NCI-H2081 (cell line): ENCODE measurements at places on chromosomes 1 and 21.

- peak; percentile 99 for DNase-seq
Measured at GRCh38 chr1:41380979-41381691, 19.9 kb downstream of the FOXO6 start.

GRCh38 chr1:168321945-168322344, 41.3 kb downstream of the TBX19 start:
- DNase-seq: peak; percentile 16

- no peak for DNase-seq
Measured at GRCh38 chr1:230394134-230394533, 32.0 kb downstream of the PGBD5 start.

- DNase-seq: no peak
Measured at GRCh38 chr1:22953740-22954141, 18.9 kb downstream of the LACTBL1 start.

GRCh38 chr1:164969253-164969652, 387.3 kb downstream of the LMX1A start:
- DNase-seq: no peak

DNA sequence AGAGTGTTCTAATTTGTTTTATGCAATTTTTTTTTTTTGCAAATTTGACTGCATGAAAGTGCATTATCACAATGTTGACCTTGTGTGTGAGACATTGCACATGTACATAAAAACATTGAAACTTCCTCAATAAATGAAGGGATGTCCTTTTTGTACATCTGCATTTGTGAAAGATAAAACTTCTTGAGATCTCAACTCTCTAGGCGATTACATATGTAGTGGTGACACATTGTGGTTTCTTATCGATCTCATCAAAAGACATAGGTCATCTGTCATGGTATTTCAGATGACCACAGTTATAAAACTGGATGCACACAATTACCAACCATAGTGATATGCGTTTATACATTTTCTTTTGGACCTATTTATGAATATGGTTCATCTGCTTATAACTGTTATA, 35.6 kb upstream of the C21orf91 start:
- DNase-seq: no peak

DNA sequence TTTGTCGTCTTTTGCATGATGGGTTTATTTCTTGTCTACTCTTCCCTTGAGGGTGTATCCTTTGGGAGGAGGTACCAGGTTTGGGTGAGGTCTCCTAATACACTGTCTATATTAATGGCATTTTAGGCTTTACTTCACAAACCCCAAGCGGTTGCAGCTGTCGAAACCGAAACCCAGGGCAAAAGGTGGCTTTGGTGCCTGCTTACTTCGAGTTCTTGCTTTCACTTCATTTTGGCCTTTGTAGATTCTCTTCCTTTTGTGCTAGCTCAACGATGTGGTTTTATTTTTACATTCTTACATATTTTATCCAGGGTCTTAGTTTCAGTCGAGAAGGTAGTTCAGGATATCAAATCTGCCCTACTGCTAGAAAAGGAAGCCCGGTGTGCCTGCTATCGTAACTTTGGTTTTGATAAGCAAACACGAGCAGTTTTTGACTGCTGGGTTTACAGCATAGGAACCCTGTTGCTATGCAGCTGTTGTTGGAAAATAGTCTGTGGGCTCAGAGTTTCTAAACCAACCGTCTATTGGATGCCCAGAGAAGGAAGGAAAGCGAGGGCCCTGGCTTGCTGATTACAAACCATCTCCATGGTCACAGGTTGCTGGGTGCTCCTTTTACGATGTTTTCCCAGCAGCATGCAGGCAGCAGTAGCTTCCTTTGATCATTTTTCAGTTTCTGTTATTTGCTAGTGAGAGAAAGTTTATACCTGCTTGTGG, 9.8 kb upstream of the TSPAN2 start:
- peak; percentile 34 for DNase-seq

GRCh38 chr1:82565146-82565545, 764.4 kb downstream of the ADGRL2 start:
- no peak for DNase-seq

GRCh38 chr1:182802006-182802803, 12.6 kb downstream of the NPL start:
- no peak for DNase-seq

DNA sequence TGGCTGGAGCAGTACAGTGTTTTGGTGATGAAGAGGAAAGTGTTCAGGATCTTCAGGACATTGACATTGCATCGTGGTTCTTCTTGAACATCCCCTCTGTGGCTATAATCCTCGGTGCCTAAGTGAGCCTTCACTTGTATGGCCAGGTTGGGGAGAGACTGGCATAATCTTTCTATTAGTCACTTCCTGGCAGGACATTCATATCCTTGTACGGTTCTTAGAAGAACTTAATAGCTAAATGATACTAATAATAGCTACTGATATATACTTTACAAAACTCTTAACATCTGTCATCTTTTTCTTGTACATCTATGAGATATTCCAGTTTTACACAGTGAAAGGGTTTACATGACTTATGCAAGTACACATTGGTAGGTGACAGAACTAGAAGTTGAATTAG, 35.8 kb downstream of the CELF3 start:
- DNase-seq: no peak

DNA sequence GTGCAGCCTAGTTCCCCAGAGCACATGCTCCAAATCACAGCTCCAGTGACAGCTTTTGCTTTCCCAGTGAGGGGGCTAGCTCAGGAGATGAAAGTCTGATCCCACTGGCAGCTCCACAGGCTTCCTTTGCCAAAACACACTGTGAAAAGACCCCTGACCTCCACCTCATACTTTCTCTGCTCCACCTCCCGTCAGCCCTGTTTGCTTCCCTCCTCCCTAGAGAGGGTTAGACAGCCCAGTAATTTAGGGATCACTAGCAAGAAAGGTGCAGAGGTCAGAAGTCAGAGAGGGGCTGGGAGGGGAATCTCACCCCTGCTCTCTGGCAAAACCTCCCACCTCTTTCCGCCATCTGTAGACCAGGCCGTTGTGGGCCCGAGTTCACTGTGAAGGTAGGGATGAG, 62.8 kb downstream of the PLXNA2 start:
- no peak for DNase-seq

DNA sequence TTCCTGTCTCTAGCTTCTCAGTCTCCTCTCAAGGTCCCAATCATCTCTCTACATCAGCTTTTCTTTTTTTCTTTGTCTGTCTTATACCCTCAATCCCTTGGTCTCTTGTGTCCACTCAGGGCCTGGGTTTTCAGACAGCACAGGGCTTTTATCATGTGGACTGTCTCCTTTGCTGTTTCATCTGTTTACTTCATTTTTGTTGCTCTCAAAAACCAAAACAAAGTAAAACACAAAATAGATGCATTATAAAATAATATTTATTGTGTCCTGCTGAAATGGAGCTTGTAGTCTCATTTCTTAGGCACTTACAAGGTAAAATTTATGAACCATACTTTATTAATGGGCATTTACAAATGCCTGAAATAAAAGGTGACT, 17.8 kb upstream of the SLAMF6 start:
- no peak for DNase-seq

- DNase-seq: no peak
Measured at GRCh38 chr1:92446546-92446945, 40.2 kb downstream of the GFI1 start.

DNA sequence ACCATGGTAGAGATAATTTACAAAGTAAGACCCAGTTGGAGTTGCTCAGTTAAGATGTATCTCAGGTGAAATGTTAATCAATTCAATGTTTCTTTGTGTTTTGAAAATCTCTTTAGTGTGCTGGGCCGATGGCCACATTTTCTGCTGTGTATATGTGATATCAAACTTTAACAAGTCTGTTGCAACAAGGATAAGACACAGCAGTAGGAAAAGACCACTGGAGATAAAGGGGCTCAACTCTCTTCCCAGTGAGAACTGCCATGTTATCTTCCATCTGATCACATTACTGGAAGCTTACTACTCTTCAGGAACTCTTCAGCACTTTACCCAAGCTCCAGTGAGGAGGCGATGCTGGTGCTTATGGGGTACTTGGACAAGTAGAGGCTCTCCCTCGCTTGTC, 227.7 kb downstream of the NFIA start:
- no peak for DNase-seq

GRCh38 chr1:43296207-43296606, 4.6 kb upstream of the TIE1 start:
- no peak for DNase-seq

GRCh38 chr1:54493608-54494007, 54.4 kb upstream of the ACOT11 start:
- DNase-seq: no peak

DNA sequence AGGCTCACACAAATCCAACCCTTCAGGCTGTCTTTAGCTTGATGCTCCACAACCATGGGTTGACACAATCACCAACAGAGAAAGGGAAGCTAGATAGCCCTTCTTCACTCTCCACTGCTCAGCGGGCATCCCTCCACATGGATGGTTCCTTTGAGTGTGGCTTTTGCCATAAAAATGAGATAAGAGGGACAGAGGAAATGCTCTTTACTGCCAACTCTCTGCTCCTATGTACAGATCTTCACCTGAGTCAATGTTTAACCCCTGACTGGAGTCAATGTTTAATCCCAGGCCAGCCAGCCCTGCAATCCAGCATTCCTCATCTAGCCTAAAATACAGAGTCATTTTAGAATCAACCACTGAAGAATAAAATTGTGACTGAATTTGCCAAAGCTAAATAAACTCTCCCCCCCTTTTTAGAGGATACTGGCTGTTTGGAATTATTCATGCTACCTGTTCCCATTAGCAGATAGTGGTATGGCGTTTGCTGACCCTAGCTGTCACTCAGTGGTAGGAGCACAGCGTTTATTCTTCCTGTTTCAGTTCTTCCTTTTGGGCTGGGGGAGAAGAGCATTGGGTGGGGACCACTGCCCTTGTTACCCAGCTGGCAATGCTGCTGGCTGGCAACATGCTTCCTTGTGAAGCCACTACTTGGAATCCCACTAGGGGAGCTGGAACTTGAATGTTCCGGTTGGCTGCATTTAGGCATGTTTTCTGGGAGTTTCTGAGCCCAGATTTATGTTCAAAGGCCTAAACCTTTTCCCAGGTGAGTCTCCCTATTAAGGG, 5.2 kb upstream of the PIGR start:
- no peak for DNase-seq

DNA sequence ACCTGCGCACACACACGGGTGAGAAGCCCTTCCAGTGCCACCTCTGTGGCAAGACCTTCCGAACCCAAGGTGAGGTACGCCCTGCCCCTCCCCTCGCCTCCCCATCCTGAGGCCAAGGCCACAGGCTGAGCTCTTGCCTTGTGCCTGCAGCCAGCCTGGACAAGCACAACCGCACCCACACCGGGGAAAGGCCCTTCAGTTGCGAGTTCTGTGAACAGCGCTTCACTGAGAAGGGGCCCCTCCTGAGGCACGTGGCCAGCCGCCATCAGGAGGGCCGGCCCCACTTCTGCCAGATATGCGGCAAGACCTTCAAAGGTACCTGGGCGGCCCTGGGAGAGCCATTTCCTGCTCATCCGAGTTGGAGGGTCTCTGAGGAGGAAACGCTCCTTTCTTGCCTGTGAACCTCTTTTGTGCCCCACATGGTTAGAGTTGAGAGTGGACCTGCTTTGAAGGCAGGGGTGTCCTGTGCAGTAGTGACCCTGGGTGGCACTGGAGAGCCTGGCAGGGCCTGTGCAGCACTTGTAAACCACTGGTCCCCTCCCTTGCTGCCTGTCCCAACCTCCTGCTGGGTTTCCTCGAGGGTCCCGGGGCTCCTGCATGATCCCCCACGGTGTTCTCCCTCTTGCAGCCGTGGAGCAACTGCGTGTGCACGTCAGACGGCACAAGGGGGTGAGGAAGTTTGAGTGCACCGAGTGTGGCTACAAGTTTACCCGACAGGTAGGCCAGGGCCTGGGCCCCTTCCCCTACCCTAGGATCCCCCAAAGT, 8.5 kb downstream of the ZBTB48 start:
- DNase-seq: no peak

GRCh38 chr1:10824821-10825540, 28.5 kb upstream of the CASZ1 start:
- DNase-seq: no peak

DNA sequence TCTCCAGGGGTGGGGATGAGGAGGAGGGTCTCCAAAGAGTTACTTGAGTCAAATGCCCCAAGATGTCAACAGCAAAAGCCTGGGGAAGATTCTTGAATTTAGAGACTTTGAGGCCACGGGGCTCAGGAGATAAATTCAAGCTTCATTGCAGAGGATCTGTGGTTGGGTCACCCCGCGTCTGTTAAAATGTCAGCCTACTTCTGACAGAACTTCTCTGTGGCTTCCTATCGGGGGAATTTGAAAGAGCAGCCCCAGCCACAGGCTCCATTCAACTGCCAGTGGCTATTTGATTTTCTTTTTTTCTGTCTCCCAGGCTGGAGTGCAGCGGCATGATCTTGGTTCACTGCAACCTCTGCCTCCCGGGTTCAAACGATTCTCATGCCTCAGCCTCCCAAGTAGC, 62.5 kb upstream of the EFHD2 start:
- no peak for DNase-seq

DNA sequence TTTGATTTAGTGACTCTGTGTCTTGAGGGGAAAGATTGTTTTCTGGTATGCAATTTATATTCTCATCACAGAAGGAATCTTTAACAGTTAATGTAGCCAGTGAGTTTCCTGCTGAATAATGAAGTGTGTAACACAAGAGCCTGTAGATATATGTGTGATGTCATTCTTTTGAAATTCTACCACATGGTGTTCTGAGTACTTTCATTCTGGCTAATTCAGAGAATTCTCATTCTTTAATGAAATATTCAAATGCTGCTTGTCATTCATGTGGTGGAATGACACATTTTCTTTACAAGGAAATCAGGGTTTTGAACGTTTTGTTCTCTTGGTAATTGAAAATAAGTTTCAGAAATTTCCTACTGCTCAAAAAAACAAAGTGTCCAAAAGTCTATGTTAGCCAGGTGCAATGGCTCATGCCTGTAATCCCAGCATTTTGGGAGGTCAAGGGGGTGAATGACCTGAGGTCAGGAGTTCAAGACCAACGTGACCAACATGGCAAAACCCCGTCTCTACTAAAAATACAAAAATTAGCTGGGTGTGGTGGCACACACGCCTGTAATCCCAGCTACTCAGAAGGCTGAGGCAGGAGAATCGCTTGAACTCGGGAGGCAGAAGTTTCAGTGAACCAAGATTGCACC, 79.6 kb downstream of the MAP3K21 start:
- no peak for DNase-seq

DNA sequence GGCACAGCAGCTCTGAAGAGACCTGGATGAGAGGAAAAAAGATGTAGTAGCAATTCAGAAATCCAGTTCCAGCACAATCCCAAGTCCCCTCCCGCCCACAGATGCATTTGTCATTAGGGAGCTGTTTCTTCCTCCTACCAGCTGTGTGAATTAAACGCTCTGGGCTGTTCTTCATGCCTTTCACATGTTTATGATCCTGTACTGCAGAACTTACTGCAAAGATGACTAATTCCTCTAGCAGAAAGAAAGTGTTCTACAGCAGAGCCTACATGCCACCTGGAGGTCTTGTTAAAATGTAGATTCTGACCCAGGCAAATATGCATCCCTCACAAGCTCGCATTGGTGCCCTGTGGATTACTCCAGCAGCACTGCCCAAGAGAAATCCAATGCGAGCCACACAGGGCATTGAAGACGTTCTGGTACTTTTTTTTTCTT, 6.5 kb downstream of the ENO1 start:
- DNase-seq: no peak

DNA sequence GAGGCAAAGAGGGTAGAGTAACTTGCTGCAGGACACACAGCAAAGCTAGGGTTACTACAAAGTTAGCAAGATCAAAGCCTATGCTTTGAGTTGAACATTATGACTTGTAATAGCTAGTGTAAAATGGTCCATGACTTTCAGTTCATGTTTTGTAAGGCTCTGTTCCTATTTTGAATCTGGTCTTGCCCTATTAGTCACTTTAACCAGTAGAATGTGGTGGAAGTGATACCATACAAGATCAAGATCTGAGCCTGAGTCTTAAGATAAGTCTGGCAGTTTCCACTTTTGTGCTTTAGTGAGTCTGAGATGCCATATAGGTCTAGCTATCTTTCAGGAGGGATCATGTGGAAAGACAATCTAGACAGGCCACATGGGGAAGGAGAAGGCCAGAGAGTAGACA, 282.1 kb upstream of the BRINP3 start:
- DNase-seq: no peak
